ENCODE measurements at places on chromosomes 6 and 20. TPM values are rescaled to one million over a fixed set of nuclear protein-coding genes. Genes with fewer than 3 reads are reported as not detected.

Gene SPATA25
- 0.41 TPM for total RNA-seq

Gene HUS1B
- total RNA-seq, result 0.22 TPM

Gene ANKEF1
- total RNA-seq, result 5.2 TPM

Gene SLC35B3
- total RNA-seq, result 8.5 TPM

DNA sequence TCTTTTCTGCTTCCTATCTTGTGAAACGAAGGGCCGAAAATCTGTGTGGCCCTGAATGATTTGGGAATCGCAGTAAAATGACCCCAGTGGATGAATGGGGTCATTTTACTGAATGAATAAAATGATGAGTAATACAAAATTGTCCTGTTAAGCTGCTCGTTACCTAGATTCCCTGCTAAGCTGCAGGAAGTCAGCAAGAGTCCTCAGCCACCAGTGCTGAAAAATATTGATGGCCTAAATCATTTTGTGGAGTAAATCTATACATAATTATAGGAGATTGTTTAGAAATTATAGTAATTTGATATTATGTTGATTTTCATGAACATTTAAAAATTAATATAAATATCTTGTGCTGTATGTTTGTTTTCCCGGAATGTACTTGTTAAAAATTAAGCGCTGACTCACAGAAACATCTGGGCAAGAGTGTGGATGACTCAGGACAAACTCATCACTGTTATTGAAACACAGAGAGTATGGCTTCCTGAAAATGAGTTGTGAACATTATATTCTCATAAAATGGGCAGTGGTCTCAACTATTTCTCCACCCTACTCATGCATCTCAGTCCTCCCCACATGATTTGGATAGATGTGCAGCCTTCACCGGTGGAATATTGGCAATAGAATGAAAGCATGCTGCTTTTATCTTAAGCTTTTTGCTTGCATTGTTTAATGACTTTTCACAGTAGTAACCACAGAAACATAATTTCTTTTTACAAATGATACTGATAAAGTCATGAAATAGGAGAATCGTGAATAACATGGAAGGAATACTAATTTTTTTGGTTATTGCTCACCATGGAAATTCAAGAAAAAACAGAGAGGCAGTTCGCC is 36.2 kb upstream of the RGS17 start:
- no peak for DNase-seq

DNA sequence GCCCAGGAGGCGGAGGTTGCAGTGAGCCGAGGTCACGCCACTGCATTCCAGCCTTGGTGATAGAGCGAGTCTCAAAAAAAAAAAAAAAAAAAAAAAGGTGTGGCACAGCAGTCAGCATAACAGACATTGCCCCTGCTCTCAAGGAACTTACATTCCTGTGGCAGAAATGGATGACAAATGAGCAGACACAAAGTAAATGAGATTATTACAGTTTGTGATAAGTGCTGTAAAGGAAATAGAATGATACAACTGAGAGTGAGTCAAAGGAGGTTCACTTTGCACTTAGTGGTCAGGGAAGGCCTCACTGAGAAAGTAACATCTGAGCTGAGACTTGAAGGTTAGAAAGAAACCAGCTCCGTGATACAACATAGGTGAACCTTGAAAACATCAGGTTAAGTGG is 36.4 kb downstream of the CEP250 start:
- no peak for DNase-seq

DNA sequence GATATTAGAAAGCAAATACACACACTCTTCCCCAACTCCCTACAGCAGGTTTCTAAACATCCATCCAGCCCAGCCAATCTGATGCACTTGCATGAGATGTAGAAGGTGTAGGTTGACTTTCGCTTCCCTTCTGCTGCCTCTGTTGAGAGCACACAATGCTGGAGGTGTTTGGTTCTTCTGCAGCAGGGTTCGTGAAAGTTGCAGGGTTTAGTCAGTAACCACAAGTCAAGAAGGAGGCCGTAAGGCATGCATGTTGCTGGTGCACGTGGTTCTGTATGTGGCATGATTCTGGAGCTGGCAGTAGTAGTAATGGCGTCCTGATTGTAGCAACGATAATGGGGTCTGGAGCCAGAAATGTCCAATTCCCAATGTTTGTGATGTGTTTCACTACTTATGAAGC is 53.0 kb downstream of the DEK start:
- DNase-seq, result no peak

- no peak for DNase-seq
Measured at GRCh38 chr6:145648149-145648548, 87.2 kb downstream of the EPM2A start.

DNA sequence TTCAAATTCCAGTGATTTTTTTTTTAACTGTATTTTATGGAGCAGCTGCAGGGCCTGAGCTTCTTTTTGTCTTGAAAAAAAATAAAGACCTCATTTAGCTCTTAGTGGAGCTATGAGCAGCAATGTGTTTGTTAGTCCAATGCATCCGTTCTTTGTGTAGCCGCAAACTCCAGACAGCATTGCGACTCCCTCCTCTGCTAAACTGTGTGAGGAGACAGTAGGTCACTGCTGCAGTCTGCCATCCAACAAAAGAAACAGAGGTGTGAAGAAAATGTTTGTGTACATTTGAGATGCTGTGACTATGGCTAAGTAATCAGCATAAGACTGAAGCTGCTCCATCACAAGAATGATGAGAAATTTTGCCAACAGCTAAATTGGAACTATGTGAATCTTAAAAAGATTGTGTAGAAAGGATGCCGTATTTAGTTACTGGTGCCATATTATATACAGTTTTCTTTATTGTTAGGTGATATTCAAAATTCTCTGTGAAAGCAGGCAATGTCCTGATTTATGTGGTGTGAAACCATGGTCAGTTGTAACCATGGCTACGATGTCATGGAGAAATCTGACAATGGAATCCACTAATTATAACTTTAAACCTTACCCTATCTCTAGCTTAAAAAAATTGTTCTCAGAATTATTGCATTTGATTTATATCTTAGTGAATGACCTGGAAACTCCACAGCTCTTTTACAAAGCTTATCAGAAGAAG is 428.8 kb upstream of the EPHA7 start:
- no peak for DNase-seq

- DNase-seq, result no peak
Measured at GRCh38 chr6:158164579-158165170, 3.4 kb downstream of the SERAC1 start.

GRCh38 chr6:53861518-53861917 is 66.7 kb downstream of the LRRC1 start:
- DNase-seq, result no peak

- peak; percentile 85 for DNase-seq
Measured at GRCh38 chr6:139375226-139376016, 973 bp upstream of the CITED2 start.

DNA sequence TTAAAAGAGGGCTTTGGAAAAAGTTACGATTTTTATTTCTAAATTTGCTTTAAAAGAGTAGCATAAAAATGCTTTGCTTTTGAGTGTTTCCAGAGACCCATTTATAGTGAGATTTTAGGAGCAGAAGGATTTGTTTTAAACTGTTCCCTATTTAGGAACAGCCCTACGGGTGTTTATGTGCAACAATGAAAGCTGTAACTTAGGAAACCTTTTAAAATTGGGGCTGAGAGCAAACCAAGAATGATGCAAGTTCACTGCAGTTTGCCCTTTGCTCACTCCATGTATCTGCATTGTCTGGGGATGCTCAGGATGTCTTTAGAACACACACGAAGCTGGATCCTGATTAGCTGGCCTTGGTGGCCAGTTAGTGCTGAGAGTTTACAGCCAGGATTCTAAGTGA is 40.9 kb downstream of the GHRH start:
- no peak for DNase-seq

DNA sequence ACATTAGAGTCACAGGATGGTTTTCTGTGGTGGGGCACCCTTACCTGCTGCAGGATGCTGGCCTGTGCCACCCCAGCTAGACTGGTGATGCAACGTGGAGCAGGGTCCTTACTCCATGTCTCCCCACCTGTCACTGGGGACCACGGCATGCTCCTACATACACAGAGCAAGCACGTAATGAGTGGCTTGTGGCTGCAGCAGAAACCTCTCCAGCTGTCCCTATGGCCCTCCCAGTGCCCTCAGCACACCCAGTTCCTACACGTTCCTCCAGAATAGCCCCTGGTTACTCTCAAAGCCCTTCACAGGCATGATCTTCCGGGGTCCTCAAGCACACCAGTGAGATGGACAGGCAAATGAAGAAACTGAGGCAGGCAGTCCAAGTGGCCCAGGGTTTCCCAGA is 3.2 kb upstream of the LSM14B start:
- DNase-seq, result no peak

DNA sequence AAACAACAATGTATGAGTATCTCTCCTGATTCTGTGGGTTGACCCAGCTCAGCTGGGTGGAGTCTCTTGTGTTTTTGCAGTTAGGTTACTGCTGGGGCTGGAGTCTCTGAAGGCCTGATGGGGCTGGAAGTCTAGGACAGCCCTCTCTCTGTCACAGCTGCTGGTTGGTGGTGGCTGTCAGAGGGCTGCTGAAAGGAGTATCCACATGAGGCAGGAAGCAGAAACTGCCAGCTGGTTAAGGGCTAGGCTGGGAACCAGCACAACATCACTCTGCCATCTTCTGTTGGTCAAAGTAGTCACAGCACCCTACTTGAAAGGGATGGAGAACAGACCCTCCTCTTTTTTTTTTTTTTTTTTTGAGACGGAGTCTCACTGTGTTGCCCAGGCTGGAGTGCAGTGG is 10.0 kb upstream of the PACSIN1 start:
- no peak for DNase-seq

- no peak for DNase-seq
Measured at GRCh38 chr20:19492687-19493336, 265.2 kb upstream of the RIN2 start.

DNA sequence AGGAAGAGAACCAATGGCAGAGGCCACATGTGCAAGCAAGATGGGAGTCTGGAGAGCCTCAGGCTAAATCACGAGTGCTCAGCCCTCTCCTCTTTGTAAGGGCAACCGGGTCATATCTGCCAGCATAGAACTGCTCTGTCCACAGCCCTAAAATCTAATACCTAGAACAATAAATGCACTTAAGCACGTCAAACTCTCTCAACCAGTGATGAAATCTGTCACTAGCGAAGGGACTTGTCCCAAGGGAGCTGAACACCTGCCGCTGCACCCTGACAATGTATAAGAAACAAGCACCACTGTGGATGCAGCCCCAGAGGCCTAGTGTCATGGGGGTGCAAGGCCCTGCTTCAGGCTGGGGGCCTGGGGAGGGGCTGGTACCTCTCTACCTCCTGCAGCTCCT is 82.5 kb downstream of the PRL start:
- no peak for DNase-seq

GRCh38 chr20:2804852-2805688 is 4.6 kb upstream of the CPXM1 start:
- peak; percentile 87 for DNase-seq

GRCh38 chr6:10886691-10887502 is at the start of gene SYCP2L:
Gene SYCP2L (plus strand): TSS chr6:10887052. CDS start chr6:10887127, 75 bp downstream.
- peak; percentile 84 for DNase-seq

GRCh38 chr6:88339761-88340160 is 173.6 kb upstream of the CNR1 start:
- no peak for DNase-seq

- no peak for DNase-seq
Measured at GRCh38 chr20:32128167-32128566, 18.7 kb downstream of the TM9SF4 start.

DNA sequence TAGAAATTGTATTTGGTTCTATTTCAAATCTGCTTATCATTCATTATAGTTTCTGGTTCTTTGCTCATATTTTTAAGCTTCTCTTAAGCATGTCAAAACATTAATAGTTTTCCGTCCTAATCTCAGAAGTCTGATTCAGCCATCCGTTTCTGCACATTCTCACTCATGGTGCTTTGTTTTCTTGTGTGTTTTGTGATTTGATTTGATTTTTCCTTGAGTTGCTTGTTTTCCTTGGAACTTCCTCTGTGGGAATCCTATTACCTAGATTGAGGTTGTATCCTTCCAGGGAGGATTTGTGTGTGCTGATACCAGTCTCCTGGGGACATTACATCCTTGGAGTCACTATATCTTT is 7.9 kb downstream of the SNX9 start:
- DNase-seq, result no peak

All from H7 (cell line).